ENCODE measurements at places on chromosomes 7 and 10.

DNA sequence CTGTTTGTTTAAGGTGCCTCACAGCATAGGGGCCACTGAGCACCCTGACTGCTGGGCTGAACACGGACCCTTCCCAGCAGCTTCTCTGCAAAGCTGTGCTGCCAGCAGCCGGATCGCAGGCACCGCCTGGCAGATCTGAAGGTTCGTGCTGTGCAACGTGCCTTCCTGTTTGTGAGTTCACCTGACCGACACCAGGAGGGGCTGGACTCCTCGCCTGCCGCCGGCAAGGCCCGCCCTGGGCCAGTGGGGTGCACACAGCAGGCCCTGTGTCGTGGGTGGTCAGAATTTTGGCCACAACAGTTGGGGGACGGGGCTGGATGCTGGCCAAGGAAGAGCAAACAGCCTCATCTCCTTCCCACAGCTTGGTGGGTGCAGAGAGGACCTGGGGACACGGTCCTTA lies 12.6 kb downstream of the CYP2W1 start:
- DNase-seq = no peak

DNA sequence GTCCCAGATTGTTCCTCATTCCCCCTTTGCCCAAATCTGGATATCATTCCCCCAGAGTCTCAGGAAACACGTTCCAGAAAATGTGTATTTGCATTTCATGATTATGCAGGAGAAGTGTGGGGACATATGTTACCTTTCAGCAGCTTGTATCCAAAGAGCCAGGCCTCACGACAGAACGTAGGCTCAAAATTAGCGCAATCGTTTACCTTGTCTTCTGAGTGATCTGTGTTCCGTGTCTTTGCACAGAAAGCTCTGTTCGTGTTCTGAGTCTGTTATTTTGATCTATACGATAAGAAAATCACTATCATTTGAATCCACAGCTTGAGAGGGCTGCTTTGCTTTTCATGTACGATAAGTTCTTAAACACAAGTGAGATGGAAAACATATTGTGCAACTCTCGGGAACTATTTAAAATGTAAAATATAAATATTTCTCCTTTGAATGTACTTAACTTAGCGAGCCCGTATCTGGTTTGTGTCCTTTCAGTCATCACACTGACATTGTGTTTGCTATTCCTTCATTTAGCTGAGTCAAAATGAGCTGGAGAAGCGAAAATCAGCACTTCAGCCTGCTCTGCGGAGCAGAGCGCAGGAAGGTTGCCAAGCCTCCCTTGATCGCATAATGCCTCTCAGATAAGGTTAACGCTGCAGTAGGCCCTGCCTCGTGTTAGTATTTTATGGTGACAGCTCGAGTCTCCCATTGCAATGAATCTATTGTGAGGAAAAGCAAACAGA lies 80.2 kb upstream of the CACNB2 start:
- DNase-seq = peak; percentile 13

DNA sequence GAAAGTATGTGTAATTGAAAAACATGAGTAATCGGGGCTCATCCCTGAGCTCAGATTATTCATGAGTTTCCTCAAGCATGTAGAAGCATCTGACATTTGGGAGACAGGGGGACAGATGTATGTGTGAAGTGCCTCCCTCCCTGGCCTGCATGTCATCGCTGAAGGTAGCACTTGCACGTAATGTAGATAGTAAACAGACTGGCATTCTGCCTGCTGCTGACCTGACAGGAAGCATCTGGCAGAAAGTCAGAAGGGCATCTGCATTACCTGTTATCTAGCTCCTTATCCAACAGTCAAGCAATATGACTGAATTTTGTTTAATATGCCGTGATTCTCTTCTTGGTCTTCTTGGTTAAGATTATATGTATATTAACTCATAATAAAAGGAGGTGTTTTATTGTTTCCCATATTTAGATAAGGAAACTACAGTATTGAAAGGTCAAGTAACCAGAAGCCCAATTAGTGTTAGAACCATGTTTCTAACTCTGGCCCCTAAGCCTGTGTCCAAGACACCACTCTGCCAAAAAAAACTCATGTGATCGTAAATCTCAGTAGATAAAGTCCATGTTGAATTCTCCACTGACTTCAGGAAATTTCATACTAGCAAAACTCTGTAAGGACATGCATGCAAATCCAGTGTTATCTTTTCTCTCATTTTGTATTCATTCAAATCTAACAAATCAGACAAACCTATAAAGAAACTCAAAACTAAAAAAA lies 918.1 kb upstream of the MBL2 start:
- no peak for DNase-seq

DNA sequence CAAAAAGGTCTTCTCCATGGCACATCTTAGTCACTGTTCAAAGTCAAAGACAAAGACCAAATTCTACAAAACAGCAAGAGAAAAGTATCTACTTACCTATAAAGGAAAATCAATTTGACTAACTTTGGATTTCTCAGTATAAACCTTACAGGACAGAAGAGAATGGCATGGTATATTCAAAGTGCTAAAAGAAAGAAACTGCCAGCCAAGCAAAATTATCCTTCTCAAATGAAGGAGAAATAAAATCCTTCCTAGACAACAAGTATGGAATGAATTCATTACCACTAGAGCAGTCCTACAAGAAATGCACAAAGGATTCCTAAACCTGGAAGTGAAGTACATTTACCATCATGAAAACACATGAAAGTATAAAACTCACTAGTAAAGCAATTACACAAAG lies 235.5 kb downstream of the STK31 start:
- DNase-seq = no peak

DNA sequence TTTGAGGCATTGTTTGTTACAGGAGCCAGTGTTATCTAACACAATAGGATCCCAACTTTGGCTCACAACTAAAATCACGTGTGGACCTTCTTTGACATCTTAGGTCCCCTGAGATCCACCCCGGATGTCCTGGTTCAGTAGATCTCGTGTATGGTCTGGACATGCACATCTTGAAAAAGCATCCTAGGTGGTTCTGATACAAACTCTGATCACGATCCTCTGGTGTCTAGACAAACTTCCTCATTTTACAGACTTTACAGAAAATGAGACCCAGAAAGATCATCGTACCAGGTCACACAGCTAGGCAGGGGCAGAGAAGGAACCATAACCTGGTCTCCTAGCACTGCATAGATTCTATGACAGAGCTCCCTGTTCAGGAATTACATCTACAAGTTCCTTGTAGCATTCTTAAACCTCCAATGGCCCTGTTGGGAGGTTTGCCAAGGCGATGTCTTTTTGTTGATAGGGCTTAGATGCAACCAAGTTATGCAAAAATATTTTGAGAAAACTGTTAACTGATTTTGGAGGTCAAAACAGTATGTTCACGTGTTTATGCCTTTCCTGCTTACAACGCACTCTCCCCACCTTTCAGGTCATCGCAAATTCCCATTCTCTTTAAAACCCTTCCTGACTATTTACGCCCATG lies 30.8 kb upstream of the CHST15 start:
- no peak for DNase-seq

DNA sequence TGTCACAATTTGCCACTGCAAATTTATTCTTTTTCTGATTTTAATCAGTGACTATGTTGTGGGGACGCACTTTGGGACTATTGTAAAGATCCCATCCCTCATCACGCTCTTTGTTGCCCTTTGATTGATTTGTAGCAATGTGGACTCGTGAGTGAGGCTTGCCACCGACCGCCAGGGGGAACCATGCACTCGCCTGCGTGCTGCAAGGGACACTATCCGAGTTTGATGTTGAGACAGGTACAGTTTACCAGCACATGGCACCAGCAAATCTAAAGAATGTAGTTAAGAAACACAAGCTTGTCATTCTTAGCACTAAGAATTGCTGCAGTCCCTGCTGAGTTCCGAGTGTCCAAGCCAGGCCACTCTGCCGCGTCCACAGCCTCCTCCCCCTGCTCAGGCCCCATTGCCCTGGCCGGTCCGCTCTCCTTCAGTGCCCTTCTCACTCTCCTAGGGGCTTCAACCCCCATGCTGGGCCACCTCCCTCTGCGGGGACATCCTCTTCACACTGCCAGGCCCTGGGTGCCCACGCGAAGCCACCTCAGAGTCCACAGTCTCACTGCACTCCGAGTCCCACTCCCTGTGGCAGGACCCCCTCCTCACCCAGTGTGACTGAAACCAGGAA lies 2.0 kb upstream of the SFTPA2 start:
- peak; percentile 64 for DNase-seq

DNA sequence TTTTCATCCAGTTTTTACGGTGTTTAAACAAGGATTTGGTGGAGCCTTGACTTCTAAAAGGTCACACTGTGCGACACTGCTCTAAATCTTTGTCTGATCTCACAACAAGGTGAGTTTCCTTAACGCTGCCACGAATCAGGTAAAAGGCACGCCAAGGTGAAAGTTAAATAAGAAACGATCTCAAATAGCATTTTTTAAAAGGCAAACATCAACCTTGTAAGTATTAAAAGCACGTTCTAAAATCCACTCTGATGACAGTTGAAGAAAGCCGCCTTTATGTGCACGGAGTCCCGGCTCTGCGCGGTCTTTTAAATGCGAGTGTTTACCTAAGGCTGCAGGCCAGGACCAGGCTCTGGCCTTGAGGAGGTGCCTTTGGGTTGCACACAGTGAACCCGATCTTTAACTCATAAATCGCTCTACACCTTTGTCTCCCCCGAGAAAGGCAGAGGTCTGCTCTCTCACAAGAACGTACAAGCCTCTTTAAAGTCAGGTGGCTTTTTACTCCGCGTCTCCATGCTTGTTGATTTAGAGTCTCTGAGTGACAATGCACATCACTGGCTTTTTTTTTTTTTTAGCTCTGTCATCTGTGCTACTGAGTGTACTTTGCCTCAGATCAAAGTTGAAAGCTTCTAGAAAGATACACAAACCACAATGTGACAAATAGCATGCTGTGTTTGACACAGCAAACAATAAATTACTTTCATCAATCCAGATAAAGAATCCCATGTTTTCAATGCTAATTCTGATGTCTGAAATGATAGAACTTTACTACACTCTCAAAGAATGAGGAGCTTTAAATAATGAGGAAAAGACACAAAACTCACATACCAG lies 25.9 kb upstream of the RNF32 start:
- DNase-seq = no peak

- DNase-seq = no peak
Measured at GRCh38 chr7:112573302-112574039, 92.7 kb downstream of the LSMEM1 start.

GRCh38 chr7:114026486-114027089 lies 107.8 kb upstream of the PPP1R3A start:
- DNase-seq = peak; percentile 65

- DNase-seq = peak; percentile 86
Measured at GRCh38 chr10:75209921-75210281, 695 bp upstream of the VDAC2 start.

DNA sequence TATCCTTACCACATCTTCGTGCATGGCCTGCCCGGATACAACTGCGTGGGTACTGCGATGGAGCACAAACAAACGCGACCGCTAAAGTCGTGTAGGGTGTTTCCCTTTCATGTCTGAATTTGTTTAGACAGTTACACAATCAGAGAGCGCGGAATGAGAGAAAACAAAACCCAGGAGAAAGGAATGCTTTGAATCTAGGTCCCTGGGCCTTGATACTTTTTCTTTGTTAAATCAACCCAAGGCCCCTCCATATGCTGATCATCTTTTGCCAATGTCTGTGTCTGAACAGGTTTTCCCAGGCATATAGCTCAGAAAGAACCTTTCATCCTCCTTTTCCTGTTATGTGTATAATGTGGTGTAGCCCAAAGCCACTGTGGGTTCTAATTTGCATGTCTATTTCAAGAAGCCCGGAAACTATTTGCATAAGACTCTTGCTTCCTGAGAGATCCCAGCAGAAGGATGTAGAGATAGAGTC lies 145.8 kb downstream of the FRMD4A start:
- DNase-seq = peak; percentile 19

- DNase-seq = peak; percentile 36
Measured at GRCh38 chr10:69968830-69969229, 83.8 kb upstream of the MACROH2A2 start.

- no peak for DNase-seq
Measured at GRCh38 chr10:114081911-114082583, 38.4 kb downstream of the ADRB1 start.

DNA sequence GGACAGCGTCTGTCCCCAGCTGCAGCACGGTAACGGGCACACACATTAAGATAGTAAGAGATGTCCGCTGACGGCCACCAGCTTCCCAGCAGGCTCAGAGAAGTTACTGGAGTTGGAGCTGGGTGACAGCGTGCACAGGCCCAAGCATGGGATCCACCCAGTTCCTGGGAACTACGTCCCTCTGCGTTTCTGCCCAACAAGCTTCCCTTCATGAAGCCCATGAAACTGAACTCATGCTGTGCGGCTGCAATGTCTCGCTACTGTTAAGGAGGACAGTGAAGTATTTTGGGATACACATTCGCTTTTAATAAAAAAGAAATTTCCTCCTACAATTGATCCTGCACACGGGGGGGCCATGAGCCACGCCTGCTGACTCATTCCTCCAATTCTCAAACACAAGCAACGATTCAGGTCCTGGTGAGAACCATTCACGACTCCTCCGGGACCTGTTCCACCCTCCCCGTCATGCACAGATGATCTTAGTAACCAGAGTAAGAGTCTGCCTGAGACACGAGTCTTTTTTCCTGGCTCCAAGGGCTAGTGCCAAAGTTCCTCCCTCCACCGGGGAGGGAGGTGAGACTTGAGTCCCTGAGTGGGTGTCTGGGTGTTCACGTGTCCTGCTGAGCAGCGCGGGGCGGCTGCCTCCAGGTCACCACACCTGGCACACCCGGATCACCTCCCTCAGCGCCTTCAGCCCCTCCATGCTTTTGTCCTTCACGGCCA lies 2.6 kb downstream of the PSMG3 start:
- peak; percentile 89 for DNase-seq
